ENCODE measurements at places on chromosomes 1 and 21.
A peak's percentile ranks its signal among the peaks of the same experiment; 100 is the strongest.

DNA sequence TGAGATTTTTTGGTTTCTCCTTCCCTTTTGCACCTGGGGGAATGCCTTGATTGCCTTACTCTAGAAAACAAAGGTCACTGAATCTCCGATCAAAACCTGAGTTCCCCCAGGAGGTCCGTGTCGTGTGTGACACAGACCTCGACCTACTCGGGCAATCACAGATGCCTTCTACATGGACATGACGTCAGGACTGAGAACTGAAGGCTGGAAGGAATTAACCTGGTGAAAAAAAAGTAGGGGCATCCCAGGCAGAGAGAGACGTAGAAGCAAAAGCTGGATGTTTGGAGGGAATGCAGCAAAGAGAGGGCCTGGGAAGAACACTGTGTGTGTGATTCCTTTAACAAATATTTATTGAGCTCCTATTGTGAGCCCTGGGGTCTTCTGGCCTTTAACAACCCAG, 178.0 kb downstream of the PRDM2 start:
- DNase-seq: no peak

GRCh38 chr1:91217911-91218310, 186.7 kb downstream of the HFM1 start:
- DNase-seq: no peak

- no peak for DNase-seq
Measured at GRCh38 chr1:180309338-180309737, 79.3 kb downstream of the LHX4 start.

GRCh38 chr1:184910005-184910404, 64.3 kb downstream of the NIBAN1 start:
- no peak for DNase-seq

GRCh38 chr1:207978441-207978840, 67.5 kb upstream of the CD34 start:
- DNase-seq: no peak

GRCh38 chr1:224770336-224770693, 154.2 kb downstream of the CNIH3 start:
- DNase-seq: no peak

- no peak for DNase-seq
Measured at GRCh38 chr1:221875004-221875330, 133.1 kb upstream of the DUSP10 start.

- no peak for DNase-seq
Measured at GRCh38 chr1:241310451-241310850, 46.6 kb downstream of the RGS7 start.

DNA sequence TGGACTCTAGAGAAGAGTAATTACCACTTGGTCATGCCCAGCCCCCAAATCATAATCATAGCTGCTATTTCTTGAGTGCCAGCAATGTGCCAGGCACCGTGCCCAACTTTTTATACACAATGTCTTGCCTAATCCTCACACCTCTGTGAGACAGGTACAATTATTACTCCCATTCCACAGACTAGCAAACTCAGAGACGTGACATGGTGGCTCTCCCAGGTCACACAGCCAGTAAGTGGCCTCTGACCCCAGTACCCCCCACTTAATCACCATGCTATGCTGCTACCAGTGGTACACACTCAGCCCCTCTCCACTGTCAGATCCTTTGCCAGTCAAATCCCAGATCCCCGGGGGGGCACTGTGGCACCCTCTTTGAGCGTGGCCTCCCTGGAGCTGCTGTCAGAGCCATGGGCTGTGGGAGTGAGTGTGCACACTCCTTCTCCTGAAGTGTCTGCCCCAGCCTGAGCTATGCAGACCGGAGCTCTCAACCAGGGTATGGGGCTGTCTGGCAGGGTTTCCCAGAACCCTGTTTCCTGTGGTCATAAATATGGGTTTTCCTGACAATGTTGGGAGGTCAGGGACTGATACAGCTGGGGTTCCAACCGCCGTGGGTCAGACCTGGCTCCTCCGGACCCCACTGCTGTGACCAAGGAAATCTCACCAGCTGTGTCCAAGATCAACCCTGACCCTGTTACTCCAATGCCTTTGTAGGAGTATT, 51.8 kb downstream of the LACTBL1 start:
- no peak for DNase-seq

GRCh38 chr1:7341145-7341905, 429.8 kb upstream of the VAMP3 start:
- DNase-seq: no peak

GRCh38 chr21:38729754-38730379, 75.9 kb upstream of the ETS2 start:
- no peak for DNase-seq

DNA sequence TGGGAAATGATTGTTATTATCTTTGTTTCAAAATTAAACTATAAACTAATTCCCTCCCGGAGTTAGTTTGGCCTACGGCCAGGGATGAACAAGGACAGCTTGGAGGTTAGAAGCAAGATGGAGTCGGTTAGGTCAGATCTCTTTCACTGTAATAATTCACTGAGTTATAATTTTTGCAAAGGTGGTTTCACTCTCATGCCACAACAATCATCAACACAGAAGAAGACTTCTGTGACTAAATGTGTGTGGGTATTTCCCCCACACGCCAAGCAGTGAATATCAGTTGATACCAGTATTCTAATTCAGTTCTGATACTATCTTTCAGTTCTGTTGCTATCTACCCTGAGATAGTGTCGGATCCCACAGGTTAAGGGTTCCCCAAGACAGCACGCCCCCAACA, 215.1 kb downstream of the S1PR1 start:
- no peak for DNase-seq

DNA sequence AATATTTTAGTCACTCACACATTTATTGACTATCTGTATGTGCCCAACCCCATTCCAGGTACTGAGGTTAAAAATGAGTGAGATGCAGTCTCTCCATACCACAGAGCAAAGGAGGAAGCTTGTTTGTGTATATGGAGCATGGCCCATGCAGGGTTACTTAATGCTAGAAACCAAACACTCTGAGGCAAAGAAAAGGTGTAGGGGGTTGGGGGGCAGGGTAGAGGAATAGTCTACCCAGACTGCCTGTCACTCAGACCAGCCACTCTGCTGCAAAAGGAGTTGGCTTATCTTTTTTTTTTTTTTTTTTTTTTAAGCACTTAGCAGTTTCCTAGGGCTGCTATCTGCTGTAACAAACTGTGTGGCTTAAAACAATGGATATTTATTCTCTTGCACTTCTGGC, 19.8 kb downstream of the PGM1 start:
- no peak for DNase-seq

- DNase-seq: no peak
Measured at GRCh38 chr1:240998024-240998423, 359.0 kb downstream of the RGS7 start.

DNA sequence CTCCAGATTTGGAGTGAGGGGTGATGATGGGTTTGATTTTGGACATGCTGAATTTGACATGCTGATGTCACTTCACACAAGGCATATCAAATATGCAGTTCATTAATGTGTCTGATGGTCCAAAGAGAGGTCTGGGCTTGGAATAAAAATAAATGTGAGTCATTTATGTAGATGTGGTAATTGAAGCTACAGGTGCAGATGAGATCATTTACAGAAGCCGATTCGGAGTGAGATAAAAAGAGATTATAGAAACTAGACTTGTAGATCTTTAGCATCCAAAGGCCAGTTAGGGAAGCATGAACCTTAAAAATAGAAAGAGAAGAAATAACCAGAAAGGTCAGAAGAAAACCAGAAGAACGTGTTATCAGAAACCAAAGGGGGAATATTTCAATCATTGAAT, 350.9 kb upstream of the ZP4 start:
- no peak for DNase-seq

DNA sequence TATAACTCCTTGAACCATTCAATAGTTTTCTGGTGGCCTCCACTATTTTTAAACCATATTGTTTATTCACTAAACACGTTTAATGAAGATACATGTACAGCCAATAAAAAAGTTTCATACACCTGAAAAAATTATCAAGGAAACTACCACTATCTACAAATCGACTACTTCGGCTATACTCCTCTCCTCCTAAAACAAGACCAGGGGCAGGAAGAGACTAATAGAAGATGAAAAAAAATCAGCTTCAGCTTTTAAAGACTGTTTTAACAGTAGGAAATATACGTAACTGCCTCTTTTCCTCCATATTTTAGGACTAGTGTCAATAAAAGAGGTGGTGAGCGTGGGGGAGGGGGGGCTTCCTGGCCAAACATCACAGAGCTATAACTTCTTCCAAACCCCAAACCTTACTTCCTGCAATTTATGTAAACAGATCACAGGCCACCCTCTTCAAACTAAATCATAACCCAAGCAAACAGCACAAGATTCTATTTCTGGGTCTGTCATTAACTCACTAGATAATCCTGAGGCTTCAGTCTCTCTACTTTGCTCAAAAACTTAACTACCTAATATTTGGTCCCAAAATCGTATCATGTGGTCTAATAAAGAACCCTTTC, 15.1 kb downstream of the FOXJ3 start:
- peak; percentile 44 for DNase-seq

DNA sequence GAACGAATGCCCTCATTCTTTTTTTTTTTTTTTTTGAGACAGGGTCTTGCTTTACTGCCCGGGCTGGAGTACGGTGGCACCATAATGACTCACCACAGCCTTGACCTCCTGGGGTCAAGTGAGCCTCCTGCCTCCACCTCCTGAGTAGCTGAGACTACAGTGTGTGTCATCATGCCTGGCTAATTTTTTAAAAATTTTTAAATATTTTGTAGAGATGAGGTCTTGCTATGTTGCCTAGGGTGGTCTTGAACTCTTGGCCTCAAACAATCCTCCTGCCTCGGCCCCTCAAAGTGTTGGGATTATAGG, 69.4 kb downstream of the ALG14 start:
- no peak for DNase-seq

- no peak for DNase-seq
Measured at GRCh38 chr1:151035167-151035566, 1.2 kb upstream of the BNIPL start.

GRCh38 chr1:20682571-20683236, 21.5 kb upstream of the DDOST start:
- DNase-seq: no peak

DNA sequence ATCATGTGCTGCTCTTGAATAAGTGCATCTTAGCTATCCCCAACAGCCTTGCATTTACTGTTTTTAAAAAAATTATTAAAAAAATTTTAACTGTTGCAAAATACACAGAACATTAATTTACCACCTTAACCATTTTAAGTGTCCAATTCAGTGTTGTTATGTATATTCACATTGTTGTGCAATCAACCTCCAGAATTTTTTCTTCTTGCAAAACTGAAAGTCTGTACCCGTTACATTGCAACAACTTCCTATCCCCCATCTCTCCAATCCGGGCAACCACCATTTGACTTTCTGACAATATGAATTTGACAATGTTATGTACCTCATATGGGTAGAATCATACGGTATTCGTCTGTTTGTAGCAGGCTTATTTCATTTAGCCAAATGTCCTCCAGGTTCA, 83.1 kb downstream of the FMN2 start:
- no peak for DNase-seq

DNA sequence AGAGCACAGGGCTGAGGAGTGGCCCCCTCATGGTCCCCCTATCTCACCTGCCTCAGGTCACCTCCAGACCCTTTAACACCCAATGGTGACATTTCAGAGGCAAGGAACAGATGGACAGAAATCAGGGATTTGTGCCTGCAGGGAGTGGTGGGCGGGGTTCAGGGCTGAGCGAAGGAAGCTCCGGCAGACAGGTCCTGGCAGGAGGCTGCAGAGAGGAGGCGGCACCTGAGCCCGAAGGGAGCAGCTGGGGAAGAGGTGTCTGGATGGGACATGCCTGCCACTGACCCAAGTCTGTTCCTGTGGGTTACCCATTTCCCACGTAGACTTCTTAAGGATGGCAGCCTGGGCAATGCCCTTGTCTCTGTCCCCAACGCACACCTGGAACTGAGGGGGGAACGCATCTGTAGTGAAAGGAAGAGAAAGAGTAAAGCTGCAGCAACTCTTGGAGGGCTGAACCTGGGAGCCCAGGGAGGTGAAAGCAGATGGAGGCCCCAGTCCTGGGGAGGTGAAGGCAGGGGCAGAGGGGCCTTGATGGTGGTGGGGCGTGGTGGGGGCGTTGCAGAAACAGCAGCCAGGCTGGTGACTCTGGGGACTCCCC, 61.6 kb upstream of the ADARB1 start:
- no peak for DNase-seq

DNA sequence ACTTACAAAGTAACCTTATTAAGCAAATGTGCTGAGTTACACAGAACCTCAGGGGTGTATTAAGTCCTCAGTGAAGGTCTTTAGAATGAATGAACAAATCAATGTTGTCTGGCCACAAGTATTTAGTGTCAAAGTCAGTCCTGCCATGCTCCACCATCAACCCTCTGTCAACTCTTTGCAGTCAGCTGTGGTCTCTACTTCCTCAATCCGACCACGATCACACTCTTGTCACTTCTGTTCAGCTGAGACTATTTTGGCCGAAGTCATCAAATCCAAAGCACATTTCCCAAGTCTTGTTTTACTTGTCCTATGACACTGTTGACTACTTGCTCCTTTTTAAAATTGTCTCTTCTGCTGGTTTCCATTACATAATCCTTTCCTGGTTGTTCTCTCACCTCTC, 173.5 kb downstream of the ST6GALNAC5 start:
- DNase-seq: no peak

DNA sequence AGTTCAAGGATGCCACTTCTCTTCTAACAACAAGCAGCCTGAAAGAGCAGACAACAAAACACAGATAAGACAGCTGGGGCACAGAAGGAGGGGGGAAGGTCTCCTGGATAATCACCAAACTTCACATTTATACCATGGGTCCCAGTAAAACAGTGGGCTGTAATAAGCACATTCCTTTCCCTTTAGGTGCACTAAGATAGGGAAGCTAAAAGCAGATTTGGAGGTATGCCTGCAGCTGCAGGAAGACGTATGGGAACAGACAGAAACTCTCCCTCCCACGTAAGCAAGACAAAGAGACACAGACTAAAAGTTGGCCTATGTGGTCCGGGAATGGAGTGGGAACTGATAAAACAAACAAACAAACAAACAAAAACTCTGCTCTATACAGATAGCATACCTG, 612.1 kb downstream of the MRPL39 start:
- no peak for DNase-seq

DNA sequence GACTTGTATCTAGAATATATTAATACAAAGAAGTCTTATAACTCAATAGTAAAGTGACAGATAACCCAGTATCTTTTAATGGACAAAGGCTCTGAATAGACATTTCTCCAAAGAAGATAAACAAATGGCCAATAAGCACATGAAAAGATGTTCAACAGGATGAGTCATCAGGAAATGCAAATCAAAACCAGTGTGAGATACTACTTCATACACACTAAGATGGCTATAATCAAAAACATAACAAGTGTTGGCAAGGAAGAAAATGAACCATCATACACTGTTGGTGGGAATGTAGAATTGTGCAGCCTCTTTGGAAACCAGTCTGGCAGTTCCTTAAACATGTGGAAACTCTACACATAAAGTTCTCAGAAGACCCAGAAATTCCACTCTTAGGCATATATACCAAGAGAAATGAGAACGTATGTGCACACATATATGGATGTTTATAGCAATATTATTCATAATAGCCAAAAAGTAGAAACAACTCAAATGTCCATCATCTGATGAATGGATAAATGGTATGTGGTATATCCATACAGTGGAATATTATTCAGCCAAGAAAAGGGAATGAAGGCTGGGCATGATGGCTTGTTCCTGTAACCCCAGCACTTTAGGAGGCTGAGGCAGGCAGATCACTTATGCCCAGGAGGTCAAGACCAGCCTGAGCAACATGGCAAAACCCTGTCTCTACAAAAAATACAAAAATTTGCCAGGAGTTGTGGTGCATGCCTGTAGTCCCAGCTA, 9.9 kb upstream of the MPL start:
- no peak for DNase-seq
